Activated CD4-positive, alpha-beta T cell treated with anti-CD3 and anti-CD28 coated beads for 1 hour (primary cell): ENCODE measurements at places on chromosomes 2 and 18.

DNA sequence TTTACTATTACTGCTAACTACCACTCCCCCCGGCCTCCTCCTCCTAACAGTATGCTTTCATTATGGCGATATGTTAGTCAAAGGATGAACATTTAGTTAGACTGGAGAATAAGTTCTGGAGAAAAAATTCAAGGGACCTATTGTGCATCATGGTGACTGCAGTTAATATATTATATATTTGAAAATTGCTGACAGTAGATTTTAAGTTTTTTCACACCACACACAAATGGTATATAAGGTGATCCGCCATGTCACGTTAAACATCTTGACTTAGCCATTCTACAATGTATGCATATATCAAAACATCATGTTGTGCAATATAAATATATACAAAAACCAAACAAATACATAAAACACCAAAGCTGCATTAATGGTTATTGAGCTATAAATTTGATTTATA, 873.7 kb downstream of the CNTNAP5 start:
- no peak for DNase-seq

- no peak for DNase-seq
Observed at GRCh38 chr2:230942920-230943896, 18.2 kb upstream of the GPR55 start.

DNA sequence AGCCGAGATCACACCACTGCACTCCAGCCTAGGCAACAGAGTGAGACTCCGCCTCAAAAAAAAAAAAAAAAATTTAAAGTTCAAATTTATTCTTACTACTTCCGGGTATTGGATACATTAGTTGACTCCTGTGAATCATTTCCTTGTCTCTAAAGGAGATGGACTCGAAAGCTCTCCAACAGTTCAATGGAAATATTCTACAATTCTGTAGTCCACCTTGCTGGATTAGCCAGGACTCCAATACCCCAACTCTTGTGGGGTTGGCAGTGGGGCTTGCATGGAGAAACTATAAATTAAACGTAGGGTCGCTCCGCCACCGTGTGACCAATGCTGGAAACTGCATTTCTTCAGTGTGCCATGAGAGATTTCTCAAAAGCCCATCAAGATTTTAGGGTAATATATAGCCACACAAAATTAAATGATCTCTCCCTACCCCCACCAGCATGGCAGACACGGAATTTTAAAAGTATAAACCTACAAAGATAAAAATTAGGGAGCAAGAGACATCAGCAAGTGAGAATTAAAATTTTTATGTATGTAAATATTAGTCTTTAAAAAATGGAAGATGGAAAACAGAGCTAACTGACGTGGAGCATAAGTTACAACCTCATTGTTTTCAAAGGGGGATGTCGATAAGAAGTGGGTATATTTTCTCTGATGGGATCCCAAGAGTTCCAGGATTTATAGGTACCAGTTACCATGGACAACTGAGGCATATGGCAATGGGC, 27.8 kb upstream of the GAREM2 start:
- peak; percentile 38 for DNase-seq

DNA sequence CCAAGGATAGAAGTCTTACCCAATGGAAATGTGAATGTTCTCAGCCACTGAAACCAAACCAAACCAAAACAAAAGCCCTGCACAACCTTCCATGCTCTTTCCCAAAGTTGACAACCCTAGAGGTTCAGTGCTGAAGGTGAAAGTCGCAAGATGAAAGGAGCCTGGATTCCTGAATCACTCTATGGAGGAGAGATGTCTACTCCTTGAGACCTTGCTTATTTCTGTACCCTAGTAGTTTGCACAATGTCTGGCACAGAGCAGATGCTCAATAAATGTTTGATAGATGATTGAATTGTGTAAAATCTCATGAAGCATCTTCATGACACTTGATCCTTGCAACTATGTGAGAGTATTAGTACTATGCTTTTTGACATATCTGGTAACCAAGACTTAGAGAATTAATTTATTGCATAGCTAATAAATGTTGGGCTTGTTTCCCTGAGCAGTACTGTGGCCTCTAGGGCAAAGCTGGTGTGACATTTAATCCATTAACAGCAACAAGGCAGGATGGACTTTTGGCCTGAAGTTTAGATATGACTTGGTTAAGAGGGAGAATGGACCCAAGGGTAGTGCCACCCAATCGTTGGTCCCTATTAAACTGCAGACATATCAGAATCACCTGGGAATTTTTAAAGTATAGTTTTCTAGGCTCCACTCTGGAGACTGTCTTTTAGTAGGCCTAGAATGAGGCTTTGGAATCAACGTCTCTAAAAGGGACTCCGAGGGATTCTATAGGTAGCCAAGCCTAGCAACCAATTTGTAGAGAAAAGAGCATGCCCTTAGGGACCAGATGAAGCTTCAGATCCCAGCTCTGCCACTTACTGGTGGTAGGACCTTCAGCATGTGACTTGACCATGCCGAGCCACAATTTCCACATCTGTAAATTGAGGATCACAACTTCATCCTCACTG, 145.9 kb downstream of the DDX1 start:
- no peak for DNase-seq

GRCh38 chr18:57404345-57404744, 30.8 kb upstream of the ONECUT2 start:
- DNase-seq: no peak

DNA sequence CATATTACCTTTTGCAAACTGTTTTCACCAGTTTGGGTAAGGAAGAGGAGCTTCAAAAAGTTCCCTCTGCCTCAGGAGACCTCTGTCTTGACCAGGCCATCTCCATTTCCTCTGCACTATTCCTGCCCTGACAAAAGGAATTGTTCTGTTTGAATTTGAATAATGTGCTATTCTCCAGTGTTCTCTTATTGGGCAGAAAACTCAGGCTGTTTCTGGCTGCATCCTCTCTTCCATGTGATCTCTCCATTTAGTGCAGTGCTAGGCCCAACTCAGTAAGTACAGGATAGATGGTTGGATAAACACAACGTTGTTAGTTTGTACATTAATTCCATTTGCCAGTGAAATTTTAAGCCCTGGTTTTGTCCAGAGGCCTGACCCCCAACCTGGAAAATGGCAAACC, 102.2 kb upstream of the CELF4 start:
- no peak for DNase-seq

GRCh38 chr2:42249284-42249683, 80.1 kb downstream of the EML4 start:
- no peak for DNase-seq

DNA sequence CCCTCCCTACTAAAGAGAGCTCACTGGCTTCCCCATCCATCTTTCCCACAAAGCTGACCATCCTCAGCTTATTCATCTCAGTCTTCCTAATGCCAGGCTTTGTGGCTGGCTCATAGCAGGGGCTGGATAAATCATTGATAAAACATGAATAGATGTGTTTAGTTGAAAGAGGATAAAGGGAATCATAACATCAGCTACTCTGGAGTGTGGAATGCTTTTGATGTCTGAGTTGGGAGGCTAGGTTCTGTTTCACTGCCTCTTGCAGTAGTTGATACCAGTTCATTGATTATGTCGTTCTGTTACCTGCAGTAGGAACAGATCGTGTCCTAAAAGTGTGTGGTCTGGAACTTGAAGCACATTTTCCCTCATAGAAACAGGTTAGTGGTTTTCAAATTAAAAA, 66.3 kb upstream of the HK2 start:
- DNase-seq: no peak
